ENCODE measurements at places on chromosomes 12 and 14.

- DNase-seq, result no peak
- no peaks in the 10 kb centered on the region for H3K4me1 ChIP-seq
- H3K27me3 ChIP-seq, result no peaks in the 10 kb centered on the region
- no peak overlapping the region for H3K27ac ChIP-seq
- no peak overlapping the region for H3K4me3 ChIP-seq
- H3K36me3 ChIP-seq, result no peaks in the 10 kb centered on the region
Observed at GRCh38 chr14:104891664-104892530, 26.8 kb downstream of the CEP170B start.

- H3K4me1 ChIP-seq, result peaks cover 15% of the 10 kb centered on the region
- no peak for DNase-seq
- peaks cover 18% of the 10 kb centered on the region for H3K27me3 ChIP-seq
- no peak overlapping the region for H3K27ac ChIP-seq
Observed at GRCh38 chr12:4244868-4245267, 28.7 kb upstream of the CCND2 start.

GRCh38 chr14:56870336-56870735 is 60.1 kb upstream of the OTX2 start:
- no peak for DNase-seq
- H3K27ac ChIP-seq, result no peak overlapping the region
- no peak overlapping the region for H3K4me3 ChIP-seq
- no peaks in the 10 kb centered on the region for H3K27me3 ChIP-seq

DNA sequence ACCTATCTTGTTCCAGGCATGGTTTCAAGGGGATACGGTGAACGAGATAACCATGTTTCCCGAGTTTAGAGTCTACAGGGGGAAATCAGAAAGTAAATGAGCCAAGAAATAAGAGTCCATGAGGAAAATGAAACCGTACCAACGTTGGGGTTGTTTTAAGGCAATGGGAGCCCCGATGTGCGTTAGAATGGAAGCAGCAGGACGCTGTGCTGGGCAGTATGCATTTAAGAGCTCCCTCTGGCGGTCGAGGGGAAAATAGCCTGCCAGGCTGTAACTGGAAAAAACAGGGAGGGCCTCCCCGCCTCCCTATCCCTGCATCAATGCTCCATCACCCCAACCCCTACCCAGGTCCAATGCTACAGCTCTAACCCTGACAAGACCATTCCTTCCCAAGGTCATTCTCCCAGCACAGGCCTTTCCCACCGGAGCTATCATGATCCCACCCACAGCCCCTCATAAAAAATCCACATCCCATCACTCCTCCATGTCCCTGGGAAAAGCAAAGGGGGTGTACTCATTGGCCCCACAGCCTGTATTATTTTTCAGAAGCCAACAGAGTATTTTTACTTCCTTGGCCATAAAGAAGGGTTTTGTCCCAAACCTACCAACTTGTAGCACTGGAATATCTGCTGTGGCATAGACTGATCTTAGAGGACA is 226.3 kb upstream of the NOS1 start:
- no peaks in the 10 kb centered on the region for H3K4me1 ChIP-seq

GRCh38 chr12:64824500-64825142 is at the start of gene TBC1D30:
Gene TBC1D30 (plus strand): TSS chr12:64824647. CDS start chr12:64824880, 233 bp downstream.
- H3K27ac ChIP-seq, result no peak within 1 kb of the TSS
- H3K4me1 ChIP-seq, result peaks cover 17% of the 10 kb centered on the region
- H3K36me3 ChIP-seq, result peaks cover 4% of the 10 kb centered on the region
- no peak for DNase-seq
- H3K4me3 ChIP-seq, result peak within 1 kb of the TSS; percentile 30
- H3K27me3 ChIP-seq, result peaks cover 69% of the 10 kb centered on the region
